ENCODE measurements at places on chromosomes 13 and 19. TPM values are rescaled to one million over a fixed set of nuclear protein-coding genes. Genes with fewer than 3 reads are reported as not detected.
A peak's percentile ranks its signal among the peaks of the same experiment; 100 is the strongest.

PTGIR gene
- 18.6 TPM for total RNA-seq

ZNF69 gene
- 5.2 TPM for total RNA-seq

BEST2 gene
- total RNA-seq = not detected

ZNF112 gene
- 4.0 TPM for total RNA-seq

DNA sequence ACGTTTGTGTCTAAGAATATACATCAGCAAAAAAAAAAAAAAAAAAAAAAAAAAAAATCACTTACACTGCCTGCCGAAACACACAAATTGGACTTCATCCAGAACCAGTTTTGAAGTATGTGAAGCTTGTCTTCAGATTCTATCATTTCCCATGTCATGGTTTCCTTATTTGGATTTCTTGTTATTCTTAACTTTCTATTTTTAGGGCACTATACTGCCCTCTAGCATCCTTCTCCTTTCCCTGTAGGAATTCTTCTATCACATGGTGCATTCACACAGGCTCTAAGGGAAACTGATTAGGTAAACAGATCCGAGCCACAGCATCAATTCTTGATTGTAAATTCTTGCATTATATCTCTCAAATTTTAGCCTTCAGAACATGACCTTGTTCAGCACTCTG is 1507.5 kb downstream of the OLFM4 start:
- DNase-seq = no peak

GRCh38 chr13:42377640-42378382 is 105.9 kb downstream of the AKAP11 start:
- DNase-seq = no peak

DNA sequence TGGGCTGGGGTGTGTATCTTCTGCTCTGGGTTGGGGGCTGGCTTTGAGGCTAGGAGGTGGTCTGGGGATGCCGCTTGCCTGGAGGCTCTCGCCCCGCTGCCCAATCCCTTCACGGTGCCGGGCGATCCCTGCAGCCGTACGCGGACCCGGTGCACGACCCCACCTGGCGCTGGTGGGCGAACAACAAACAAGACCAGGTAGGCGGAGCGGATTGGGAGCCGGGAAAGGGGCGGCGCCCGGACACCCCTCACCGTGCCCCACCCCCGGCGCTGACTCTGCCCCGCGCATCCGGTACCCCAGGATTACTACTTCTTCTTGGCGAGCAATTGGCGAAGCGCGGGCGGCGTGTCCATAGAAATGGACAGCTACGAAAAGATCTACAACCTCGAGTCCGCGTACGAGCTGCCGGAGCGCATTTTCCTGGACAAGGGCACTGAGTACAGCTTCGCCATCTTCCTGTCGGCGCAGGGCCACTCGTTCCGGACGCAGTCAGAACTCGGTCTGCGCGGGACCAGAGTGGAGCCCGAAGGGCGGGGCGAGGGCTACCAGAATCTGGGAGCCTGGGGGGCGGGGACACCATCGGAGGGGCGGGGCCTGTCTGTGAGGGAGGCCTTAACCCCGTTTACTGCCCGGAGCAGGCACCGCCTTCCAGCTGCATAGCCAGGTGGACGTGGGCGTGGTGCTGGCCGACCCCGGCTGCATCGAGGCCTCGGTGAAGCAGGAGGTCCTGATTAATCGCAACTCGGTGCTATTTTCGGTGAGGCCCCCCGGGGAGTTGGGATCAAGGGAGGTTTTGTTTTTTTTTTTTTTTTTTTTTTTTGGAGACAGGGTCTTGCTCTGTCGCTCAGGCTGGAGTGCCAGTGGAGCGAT is 12.1 kb upstream of the PSMD8 start:
- peak; percentile 91 for DNase-seq

DNA sequence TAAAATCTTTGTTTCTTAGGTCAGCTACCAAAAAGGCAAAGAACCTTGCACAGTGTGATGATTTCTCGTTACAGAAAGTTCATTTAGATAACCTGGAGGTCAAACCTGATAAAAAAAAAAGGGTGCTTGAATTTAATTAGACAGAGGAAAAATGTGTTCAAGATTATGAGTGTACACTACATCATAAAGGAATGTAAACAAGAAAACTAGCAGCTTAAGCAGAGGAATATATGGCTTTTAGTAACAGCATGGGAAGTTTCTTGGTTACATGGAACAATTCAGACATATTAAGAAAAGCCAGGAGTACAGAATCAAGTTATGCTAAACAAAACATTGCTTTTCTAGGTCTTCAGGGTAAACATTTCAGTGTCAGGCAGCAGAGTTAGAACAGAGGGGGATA is 32.9 kb downstream of the ING1 start:
- DNase-seq = no peak

- DNase-seq = no peak
Observed at GRCh38 chr13:106796280-106797047, 228.5 kb upstream of the ARGLU1 start.

GRCh38 chr13:94550062-94550738 is 45.8 kb downstream of the TGDS start:
- no peak for DNase-seq

- DNase-seq = peak; percentile 71
Observed at GRCh38 chr19:6221878-6222746, 57.7 kb downstream of the MLLT1 start.

DNA sequence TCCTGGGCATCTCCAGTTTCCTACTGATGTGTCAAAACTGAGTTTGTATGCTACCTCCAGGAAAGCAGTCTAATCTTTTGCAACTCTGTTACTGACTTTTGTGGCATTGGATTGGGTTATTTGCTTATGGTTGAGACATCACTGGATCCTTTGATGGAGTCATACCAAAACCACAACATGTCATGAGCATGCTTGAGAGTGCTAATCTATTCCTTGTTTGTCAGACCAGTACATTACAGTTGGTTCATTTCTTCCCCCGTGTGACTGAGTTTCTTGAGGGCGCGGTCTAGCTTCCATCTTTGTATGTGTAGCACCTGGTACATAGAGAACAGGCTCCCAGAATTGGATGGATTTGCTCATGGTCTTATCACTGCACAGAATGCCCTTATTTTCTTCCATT is 43.2 kb downstream of the SUGT1 start:
- no peak for DNase-seq

DNA sequence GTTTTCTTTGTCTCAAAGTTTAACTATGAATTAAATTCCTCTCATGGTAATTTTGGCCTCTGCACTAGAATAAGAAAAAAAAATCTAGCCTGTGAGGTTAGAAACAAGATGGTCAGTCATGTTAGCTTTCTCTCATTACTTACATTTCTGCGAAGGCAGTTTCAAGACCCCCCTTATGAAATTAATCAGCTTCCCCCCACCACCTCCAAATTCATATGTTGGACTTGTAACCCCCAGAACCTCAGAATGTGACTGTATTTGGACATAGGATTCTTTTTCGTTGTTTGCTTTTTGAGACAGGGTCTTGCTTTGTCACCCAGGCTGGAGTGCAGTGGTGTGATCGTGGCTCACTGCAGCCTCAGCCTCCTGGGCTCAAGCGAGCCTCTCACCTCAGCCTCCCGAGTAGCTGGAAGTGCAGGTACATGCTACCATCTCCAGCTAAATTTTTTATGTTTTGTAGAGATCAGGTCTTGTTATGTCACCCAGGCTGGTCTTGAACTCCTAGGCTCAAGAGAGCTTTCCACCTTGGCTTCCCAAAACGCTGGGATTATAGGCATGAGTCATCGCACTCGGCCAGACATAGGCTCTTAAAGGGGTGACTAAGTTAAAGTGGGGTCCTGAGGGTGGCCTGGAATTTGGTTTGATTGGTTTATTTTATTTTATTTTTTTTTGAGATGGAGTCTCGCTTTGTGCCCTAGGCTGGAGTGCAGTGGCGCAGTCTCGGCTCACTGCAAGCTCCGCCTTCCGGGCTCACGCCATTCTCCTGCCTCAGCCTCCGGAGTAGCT is 1.4 kb downstream of the PLA2G4C start:
- no peak for DNase-seq

- DNase-seq = peak; percentile 74
Observed at GRCh38 chr19:46471116-46471733, at the start of gene PNMA8A. Gene PNMA8A, minus strand, starts transcription at chr19:46471563. Its CDS starts 528 bp downstream, at chr19:46471035.

DNA sequence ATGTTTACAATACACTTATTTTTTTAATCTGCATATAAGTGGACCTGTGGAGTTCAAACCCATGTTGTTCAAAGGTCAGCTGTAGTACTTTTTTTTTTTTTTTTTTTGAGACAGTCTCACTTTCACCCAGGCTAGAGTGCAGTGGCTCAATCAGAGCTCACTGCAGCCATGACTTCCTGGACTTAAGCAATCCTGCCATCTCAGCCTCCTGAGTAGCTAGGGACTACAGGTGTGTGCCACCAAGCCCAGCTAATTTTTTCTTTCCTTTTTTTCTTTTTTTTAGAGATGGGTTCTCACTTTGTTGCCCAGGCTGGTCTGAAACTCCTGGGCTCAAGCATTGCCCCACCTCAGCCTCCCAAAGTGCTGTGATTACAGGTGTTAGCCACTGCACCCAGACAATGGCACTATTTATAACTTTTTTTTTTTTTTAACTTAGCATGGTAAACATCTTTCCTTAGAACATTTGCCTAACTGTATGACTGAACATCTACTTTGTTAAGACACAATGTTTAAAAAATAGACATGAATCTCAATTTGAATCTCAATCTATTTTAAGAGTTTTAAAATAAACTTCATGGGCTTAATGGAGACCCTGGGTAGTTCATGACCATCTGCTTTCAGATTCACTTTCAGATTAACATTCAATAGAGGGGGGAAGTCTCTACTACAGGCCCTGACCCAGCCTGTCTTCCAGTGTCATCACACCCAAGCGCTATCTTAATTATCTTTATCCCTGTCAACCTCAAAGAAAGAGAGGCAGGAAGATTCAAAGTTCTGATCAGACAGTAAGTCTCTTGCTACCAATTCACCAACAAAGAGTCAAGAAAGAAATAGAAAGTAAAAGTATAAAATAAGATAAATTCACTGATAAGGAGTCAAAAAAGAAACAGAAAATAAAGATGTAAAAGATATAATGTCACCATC is 97.7 kb upstream of the DOCK9 start:
- no peak for DNase-seq

GRCh38 chr13:107421028-107421427 is 794.3 kb downstream of the LIG4 start:
- no peak for DNase-seq

DNA sequence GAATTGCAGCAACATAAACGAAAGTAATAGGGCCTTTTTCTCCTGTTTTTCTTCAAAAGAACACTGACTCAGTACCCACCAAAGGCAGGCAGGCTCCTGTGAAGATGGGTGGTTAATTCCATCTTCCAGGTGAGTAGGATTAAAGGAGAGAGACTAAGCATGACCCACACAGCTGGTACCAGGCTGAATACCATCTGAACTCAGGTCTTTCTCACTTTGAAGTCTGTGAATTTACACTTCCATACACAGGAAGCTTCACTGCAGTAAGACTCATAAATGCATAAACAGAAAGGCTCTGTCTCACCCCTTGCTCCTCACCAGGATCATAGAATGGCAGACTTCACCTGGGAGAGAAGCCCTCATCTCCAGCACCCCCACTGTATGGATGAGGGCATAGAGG is 194.6 kb downstream of the KLF12 start:
- no peak for DNase-seq

GRCh38 chr19:17075864-17076542 is 426 bp downstream of the MYO9B start:
- peak; percentile 92 for DNase-seq

Measured in spleen (tissue), 13 donors.